Activated T-helper 1 cell treated with anti-CD3 and anti-CD28 coated beads, Interleukin-2, amount 50 U/mL, for 16 hours (primary cell): ENCODE measurements at places on chromosomes 2 and 18.

GRCh38 chr2:232970051-232970450 lies 43.0 kb downstream of the NGEF start:
- DNase-seq = no peak

GRCh38 chr2:227325839-227326195 lies 766 bp downstream of the MFF start:
- no peak for DNase-seq

DNA sequence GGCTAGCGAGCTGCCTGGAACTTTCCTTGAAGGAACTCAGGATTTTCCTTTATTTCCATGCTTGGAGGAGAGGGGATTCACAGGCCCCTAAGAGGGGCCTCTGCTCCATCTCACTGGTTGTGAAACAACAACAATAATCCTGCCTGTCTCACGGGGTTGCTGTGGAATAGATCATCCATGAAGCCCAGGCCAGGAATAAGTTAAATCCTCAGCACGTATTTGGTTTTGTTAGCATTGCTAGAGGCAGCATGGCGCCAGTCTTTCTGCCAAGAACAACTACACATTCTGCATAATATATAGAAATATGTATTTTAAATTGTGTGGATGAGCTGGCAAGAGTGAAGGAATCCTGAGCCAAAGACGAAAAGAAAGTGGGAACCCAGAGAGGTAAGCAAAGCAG lies 80.8 kb upstream of the L3MBTL4 start:
- DNase-seq = no peak

DNA sequence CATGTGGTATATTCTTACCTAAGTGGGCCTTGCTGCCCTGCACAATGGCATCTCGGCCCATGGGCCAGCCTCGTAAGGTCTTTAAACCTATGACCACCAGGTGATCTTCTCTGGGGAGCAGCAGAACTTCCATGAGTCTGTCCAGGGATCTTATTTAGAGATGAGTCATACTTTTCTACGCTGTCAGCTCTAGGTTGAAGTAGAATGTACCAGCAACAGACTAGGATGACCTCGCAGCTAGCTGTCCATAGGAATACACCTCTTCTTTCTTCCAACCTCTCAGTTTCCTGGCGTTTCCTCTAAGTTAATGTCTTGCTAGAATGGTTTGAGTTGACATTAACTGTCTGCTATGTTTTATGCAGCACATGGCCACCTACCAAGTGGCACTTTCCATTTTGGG lies 15.6 kb upstream of the CXCR4 start:
- DNase-seq = no peak

- no peak for DNase-seq
These were observed 45.8 kb downstream of the LIMS1 start for GRCh38 chr2:108580050-108580449.

DNA sequence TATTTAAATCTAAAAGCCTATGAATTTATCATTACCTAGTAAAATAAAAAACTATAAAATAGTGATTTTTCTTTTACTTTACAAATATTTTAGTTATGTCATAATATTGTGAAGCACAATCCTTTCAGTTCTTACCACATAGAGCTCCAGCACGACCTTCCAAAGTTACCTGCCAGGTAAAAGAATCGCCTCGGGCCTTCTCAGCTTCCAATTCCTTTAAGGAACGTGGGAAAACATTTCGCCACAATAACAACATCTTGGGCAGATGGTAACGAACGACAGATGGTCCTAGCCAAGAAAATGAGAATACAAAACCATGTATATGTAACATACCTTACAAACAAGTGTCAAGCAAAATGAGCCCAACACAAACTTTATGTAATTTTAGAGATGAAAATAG lies 23.7 kb downstream of the HEATR5B start:
- DNase-seq = no peak

- DNase-seq = no peak
These were observed 15.5 kb upstream of the SIX2 start for GRCh38 chr2:45024600-45025291.

GRCh38 chr2:214469728-214470127 lies 58.9 kb downstream of the VWC2L start:
- no peak for DNase-seq

DNA sequence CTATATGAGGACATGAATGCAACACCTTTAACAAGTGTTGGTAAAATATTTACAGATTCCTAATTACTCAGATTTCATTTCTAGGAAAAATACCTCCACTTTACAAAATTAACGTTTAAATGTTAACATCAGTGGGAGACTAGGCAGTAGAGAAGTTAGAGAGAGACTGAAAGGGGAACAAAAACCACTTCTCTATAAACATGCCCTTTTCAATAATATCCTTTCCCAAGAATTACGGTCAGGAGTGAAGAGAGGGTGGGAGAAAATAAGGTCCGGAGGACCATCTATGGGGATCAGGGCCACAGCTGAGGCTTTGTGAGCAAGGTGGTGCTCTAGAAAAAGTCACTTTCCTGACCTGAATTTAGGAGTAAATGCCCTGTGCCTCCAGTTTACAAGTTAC lies 65.3 kb upstream of the WIPF1 start:
- no peak for DNase-seq

DNA sequence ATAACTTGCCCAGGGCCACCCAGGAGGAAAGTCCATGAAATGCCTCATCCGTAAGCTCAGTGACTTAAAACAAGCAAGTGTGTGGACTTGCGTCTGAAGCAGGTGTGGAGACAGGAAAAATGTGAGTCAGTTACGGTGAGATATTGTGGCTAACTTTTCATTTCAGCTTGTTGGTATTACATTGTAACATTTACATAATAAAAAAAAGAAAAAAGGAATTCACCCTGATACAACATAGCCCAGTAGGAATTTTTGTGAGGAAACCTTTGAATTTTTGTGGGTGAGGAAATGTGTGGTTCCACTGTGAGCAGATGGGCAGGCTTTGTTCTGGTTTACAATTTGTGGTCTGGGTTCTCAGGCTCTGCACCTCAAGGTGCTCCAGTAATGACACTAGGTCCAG lies 33.7 kb upstream of the LYPD6B start:
- DNase-seq = no peak

GRCh38 chr2:2704428-2705090 lies 373.5 kb upstream of the MYT1L start:
- DNase-seq = no peak

- no peak for DNase-seq
These were observed 196.1 kb upstream of the OSR1 start for GRCh38 chr2:19554520-19554919.

- DNase-seq = no peak
These were observed 244.9 kb downstream of the ETAA1 start for GRCh38 chr2:67642046-67642382.

GRCh38 chr2:168480356-168480755 lies 24.3 kb downstream of the CERS6 start:
- no peak for DNase-seq

DNA sequence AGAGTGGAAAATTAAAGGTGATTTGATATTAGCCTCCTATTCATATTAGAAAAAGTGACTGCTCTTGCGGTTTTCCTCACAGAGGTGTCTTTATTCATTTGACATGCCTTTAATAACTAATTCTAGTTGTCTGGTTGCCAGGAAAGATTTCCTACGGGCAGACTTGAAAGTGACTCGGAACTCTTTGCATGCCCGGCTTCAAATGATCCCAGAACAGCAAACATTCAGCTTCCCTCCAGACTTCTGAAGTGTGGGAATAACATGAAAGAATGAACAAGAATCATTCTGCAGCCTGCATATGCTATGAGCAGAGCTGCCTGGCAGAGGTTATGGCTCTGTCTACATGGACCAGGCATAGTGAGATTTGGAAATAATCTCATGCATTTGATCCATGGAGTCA lies 89.6 kb upstream of the PKDCC start:
- DNase-seq = no peak
